ENCODE measurements at places on chromosomes 12 and 14. TPM values are rescaled to one million over a fixed set of nuclear protein-coding genes. Genes with fewer than 3 reads are reported as not detected.
A peak's percentile ranks its signal among the peaks of the same experiment; 100 is the strongest.

- no peak for DNase-seq
Measured at GRCh38 chr14:22152161-22152870, 436.7 kb downstream of the DAD1 start.

DNA sequence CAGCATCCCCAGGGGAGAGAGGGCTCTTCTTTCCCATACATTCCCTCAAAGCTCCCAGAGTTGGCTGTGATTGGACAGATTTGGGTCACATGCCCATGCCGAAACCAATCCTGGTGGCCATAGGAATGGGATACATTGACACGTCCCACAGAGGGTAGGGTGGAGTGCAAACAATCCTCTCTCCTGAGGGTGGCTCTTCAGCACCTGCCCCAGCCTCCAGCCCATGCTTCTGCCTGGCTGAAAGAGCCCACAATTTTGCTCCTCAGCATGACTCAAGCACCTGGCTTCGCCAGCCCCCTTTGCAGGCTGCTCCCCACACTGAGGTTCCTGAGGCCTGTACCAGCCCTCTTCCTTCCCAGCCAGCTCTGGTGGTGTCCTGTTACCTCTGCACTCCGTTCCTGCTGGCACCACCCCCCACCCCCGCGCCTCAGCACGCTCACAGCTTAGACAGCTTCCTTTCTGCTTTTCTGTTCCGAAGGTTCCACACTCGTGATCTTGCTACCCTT, 71.7 kb downstream of the CCDC92 start:
- DNase-seq: no peak

- no peak for DNase-seq
Measured at GRCh38 chr14:105015905-105016304, 5.0 kb downstream of the CDCA4 start.

DNA sequence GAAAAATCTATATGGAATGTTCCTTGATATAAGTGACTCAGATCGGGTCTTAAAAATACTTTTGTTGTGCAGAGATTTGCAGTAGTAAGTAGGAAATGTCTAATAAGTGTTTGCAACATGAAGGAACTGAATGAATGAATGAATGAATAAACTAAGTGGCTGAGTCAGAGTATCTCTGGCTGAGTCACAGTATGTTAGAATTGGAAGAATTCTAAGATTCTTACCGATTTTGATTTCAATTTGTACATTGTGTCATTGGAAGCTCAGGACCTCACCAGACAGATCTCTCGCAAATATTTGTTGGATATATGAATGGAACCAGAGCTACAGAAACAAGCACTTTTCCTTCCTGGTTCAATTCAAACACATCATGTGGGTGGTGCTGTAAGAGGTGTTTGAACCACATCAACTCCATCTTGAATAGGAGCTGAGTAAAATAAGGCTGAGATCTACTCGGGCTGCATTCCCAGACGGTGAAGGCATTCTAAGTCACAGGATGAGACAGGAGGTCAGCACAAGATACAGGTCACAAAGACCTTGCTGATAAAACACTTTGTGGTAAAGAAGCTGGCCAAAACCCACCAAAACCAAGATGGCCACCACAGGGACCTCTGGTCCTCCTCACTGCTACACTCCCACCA, 123.9 kb upstream of the FOXN3 start:
- no peak for DNase-seq

- DNase-seq: no peak
Measured at GRCh38 chr14:38122241-38122640, 85.5 kb upstream of the SSTR1 start.

- no peak for DNase-seq
Measured at GRCh38 chr14:96304956-96305355, 48.9 kb downstream of the BDKRB1 start.

DNA sequence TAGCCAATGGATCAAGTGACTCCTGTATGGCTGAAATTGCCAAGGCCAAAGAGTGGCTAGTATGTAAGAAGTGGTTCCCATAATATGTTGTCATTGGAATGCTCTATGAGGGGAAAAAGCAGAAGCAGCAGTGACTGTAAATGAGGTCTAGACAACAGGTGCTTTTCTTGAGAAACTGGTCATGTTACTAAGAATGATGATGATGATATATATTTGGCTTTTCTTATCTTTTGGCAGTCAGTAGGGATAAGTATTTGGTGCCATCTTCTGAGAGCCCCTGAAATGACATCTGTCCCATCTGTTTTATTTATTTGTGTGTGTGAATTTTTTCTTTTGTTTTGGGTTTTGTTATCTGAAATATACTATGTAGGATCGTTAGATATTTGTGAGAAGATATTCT, 141.7 kb downstream of the SYT1 start:
- DNase-seq: no peak

DNA sequence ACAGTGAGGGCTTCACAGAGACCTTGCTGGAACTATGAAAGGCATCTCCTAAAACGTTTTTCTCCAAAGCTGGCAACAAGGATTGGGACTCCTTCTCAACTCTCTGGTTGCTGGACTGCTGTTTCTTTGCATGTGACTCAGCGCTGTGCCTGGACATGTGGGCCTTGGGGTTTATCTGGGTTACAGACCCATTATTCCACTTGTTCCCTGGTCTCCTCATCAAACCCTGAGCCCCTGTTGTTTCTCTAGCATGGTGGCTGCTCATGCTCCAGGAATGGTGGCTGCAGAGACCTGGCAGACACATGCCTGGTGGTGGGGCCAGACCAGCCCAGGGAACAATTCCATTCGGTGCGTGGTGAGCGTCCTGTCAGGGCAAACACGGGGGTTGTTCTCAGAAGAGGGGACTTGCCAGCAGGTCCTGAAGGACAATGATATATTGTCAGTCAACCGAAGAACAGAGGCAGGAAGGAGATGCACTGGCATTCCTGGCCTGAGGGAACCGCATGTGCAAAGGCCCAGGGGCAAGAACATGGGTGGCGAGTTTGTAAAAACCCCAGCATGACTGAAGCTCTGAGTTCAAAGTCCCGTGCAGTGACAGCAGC, 320.1 kb upstream of the RTL1 start:
- no peak for DNase-seq

GRCh38 chr14:96962337-96962736, 165.2 kb downstream of the VRK1 start:
- no peak for DNase-seq

The INHBC gene
- not detected for polyA plus RNA-seq

- DNase-seq: no peak
Measured at GRCh38 chr12:93664573-93665138, 12.5 kb upstream of the CRADD start.

The KIF5A gene
- 0.17 TPM for polyA plus RNA-seq

GRCh38 chr14:97113339-97113738, 316.2 kb downstream of the VRK1 start:
- no peak for DNase-seq

The PIWIL1 gene
- polyA plus RNA-seq: not detected

The OTX2 gene
- not detected for polyA plus RNA-seq

The CLEC1B gene
- not detected for polyA plus RNA-seq

The KRT75 gene
- not detected for polyA plus RNA-seq

The ANAPC7 gene
- 25.7 TPM for polyA plus RNA-seq

- peak; percentile 37 for DNase-seq
Measured at GRCh38 chr14:67704484-67705089, 2.9 kb downstream of the RDH12 start.

DNA sequence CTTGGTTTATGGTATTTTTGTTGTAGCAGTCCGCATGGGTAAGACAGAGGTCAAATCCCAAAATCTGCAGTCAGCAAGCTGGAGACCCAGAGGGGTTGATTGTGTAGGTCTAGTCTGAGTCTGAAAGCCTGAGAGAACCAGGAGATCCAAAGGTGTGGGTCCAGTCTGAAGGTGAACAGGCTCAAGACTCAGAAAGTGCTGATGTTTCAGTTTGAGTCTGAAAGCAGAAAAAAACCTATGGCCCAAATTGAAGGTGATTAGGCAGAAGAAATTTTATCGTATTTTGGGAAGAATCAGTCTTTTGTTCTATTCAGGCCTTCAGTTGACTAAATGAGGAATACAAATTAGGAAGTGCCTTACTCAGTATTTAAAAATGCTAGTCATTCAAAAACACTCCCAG, 807.8 kb upstream of the FOXG1 start:
- DNase-seq: no peak

DNA sequence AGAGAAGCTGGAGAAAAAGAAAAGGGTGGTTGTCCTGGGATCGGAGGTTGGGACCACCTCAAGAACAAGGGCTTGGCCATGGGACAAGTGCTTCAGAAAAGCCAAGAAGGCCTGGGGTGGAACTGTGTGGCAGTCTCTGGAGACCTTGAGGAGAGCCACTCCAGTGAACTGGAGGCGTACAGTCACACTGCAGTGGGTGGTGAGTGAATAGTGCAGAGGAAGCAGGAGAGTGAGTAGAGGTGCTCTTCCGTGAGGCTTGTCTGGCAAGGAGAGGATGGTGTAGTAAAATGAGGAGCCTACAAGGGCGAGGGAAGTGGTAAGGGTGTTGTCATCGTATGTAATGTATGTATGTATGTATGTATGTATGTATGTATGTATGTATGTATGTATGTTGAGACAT, 20.9 kb downstream of the RASSF3 start:
- DNase-seq: no peak

DNA sequence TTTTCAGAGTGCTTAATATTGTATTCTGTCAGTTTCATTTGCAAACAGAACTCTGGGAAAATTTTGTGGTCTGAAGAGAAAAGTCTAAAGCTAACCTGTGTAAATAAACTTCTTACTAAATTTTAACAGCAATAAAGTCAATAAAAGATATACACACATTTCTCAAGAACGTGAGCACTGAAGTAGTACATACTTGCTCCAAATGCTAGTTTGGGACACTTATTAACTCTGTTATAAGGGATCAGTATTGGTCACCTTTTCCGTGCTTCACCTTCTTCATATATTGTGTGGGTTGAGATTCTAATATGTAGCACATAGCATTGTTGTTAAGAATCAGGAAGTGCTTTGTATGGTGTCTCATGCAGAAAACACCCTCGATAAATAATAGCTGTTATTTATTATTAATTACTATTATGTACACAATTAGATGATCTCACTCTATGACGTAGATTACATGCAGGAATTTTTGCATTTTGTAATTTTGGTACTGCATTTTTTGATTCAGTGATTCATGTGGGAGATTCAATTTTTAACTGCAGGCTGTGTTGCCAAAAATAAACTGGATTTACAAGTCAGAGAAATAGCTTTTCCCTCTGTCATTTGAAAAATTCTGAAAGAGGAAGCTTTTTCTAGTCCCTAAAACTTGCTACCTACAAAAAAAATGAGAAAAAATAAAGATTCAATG, 300.9 kb downstream of the ACSS3 start:
- no peak for DNase-seq

The COQ6 gene
- polyA plus RNA-seq: 18.6 TPM

The GPD1 gene
- polyA plus RNA-seq: not detected

GRCh38 chr14:51596488-51597117, 55.1 kb upstream of the FRMD6 start:
- DNase-seq: no peak

The P2RX2 gene
- polyA plus RNA-seq: not detected

GRCh38 chr12:127429551-127430285, 837.3 kb upstream of the TMEM132C start:
- DNase-seq: no peak

The LRRC9 gene
- not detected for polyA plus RNA-seq

DNA sequence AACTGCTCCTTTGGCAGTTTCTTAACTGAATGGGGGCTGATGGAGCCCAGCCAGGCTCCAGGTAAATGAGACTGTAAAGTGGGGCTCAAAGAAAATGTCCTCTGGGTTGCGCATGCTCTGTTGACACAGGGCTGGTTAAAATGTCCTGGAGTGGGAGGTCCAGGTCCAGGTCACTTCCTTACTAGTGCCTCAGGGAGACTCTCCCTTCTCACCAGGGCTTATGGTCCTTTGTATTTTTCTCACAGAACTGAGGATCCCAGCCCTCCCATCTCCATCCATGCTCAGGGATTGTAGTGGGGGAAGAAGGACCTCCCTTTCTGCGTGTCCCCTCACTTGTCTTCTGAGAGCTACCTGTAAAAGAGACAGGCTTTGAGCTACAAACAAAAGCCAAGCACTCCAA, 77.5 kb downstream of the SSPN start:
- DNase-seq: no peak

DNA sequence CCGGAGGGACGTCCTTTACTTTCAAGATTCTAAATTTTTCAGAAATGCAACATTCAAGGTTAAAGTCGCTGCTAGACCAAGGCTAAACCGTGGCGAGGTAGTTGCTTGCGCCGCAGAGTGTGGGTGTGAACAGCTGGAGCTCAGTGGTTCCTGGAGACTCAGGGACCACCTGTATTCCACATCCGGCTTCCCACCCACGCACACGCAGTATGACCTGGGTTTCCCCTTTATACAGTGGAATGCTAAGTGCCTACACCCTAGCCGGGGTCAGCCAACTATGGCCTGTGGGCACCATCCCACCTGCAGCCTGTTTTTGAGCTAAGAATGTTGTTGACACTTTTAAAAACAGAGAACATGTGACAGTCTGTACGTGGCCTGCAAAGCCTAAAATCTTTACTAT, 42.9 kb upstream of the TESC start:
- no peak for DNase-seq

The SMCO2 gene
- polyA plus RNA-seq: not detected

The SYT10 gene
- not detected for polyA plus RNA-seq

DNA sequence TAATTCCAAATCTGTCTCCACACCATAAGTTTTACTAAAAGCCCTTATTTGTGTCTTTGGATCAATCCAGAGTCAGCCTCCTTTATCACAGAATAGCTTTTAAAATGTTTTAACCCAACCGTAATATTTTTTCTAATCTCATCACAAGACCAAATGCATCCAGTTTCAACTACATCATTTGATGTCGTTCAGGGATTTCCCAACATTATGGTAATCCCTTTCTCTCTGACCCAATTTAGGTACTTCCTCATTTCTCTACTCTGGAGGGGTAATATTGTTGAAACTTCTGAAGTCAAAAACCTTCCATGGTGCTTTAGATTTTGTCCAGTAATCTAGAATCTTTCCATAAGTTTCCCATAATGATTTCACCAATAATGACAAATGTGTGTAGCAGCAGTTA, 596.8 kb downstream of the SOX5 start:
- DNase-seq: no peak

DNA sequence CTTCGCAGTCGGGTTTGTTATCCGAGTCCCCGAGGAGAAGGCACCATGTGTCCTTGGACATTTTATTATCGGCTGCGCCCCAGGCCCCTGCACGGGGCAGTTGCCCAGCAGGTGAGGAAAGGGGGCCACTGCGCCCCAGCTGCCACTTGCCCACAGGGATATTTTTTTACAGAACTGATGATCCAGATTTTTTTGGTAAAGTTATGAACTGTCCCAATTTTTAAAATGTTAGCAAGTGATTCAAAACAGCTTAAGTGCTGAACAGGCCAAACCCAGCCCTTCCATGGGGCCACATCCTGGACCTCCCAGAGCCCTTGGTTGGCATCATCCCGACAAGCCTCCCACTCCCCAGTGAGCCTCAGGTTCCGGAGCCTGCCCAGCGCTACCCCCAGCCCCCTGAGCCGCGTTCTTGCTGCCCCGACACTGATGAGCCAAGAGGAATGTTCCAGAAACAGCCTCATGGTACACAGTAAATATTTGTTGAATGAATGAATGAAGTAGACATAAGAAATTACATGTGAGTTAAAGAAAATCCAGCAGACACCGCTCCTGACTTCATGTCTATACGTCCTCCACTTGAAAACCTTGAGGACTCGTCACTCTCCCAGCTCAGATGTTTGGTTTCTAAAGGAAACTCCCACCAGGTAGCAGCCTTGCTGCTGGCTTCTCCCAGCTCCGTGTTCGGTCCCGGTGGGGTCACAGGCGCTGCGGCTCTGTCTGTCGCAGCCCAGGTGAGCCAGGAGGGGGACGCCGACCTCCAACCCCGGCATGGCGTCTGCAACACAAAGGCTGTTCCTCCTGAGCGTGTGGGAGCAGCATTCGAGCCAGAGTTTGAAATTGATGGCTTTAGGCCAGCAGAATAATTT, 88.5 kb downstream of the ADGRD1 start:
- no peak for DNase-seq
